ENCODE measurements at places on chromosomes 6 and 20.

DNA sequence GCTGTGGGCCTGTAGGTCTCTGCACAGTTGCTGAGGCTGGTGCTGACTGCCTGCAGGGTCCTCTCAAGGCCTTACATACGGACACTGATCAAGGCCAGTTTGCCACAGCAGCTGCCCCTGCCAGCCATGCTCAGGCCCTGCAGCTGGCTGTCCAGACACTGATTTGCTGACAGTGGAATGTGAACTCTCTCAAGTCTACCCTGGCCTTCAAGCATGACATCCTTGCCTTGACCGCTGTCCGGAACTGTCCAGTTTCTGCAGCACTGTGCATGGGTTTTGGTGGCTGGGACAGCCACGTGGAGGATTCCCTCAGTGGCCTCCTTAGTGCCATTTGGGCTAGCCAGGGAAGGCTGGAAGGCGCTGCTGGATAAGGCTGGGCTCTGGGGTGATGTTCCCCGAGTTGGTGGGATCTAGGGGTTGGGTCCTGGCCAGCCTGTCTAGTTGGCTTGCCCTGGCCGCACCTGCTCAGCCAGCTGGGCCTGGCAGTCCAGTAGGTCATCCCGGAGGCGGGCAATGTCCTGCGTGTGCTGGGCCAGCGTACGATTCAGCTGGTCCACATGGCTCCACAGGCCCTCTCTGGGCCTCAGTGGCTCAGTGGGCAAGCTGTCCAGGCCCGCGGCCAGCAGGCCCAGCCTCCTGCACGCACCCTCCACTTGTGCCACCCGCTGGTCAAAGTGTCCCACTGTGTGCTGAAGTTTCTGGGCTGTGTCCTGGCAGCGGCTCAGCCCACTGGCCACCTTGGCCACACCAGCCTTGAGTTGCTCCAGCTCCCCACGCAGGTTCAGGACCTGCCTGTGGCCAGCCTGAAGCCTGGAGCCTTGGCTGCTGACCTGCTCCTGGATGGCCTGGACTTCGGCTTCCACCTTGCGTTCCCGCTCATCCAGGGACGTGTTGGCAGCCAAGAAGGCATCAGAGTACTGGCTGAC lies 5.5 kb downstream of the EMILIN3 start:
- DNase-seq: no peak

DNA sequence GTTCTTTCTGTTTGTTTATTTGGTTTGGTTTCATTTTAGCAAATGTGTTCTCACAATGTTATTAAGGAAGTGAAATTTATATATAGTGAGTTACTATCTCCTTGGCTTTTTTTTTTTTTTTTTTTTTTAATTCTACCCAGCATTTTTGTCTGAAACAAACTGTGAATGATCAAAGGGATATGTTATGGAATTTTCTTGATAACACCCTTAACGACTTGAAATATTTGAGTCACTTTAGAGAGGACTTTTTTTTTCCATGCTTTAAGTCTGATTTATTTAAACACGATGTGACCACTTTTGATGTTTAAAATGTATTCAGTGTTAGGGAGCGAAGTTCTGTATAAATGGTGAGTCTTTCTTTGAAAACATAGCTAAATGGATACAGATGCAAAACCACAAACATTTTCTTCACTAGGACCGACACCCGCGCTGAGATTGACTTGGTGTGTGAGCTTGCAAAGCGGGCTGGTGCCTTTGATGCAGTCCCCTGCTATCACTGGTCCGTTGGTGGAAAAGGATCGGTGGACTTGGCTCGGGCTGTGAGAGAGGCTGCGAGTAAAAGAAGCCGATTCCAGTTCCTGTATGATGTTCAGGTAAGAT lies 149.7 kb downstream of the MTHFD1L start:
- no peak for DNase-seq

- no peak for DNase-seq
Measured at GRCh38 chr20:40754339-40754943, 65.4 kb upstream of the MAFB start.

GRCh38 chr20:12875510-12875909 lies 133.3 kb upstream of the SPTLC3 start:
- DNase-seq: no peak

- no peak for DNase-seq
Measured at GRCh38 chr6:106056746-106057390, 29.3 kb upstream of the PRDM1 start.
